ENCODE measurements at places on chromosomes 1 and 21.

DNA sequence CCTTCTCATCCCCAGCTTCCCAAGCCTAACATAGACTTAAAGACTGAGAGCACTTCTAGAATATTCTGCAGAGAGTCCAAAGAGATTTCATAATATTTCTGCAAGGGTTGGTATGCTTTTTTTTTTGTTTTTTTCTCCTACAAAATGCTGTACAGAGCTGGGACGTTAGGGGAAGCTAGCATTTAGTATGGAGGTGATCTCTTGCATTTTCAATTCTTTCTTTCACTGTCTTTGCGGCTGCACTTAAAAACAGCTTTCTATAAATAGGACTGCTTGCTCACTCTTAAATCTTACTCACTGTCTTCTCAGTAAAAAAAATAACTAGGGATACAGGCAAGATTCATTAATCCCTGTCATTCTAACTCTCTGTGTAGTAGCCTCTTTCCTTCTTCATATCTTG is 7.4 kb downstream of the DSCAM start:
- no peak for DNase-seq

GRCh38 chr1:119647228-119647733 is 785 bp downstream of the ZNF697 start:
- DNase-seq = no peak

- DNase-seq = no peak
These were observed 16.1 kb upstream of the PSMD4 start for GRCh38 chr1:151238467-151238739.

DNA sequence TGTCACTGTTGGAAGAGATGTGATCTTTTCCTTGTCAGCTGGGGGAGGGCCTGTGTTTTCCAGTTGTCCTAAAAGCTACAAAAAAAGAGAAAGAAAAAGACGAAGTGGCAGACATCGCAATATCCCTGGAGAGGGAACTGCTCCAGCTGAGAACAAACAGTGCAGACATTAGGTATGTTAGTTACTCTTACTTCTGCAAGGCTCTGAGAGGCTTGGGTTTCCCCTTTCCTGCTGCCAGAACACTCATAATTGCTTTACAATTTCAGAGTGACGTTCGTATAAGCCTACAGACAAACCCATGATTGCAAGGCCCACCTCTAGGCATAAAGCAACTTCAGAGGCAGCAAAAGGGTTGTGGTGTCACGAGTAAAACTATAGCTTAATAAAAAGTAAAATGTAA is 31.1 kb downstream of the CD160 start:
- no peak for DNase-seq

GRCh38 chr1:117098287-117098890 is 23.2 kb downstream of the TRIM45 start:
- DNase-seq = no peak

GRCh38 chr1:89632657-89633247 is at the start of gene LRRC8C:
LRRC8C (plus strand) TSS chr1:89633120; CDS start chr1:89686474, 53,354 bp downstream.
- peak; percentile 87 for DNase-seq

DNA sequence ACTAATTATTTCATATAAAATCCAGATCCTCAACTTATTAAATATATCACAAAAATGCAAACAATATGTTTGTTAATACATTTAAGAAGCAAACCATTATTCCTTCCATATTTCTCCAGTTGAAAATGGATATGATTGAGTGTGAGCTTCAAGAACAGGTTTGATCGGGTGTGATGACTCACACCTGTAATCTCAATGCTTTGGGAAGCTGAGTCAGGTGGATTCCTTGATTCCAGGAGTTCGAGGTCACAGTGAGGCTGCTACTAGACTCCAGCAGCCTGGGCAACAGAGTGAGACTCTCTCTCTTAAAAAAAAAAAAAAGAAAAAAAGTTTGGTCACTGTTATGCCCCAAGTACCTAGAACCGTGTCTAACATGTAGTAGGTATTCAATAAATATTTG is 42.9 kb upstream of the RRP15 start:
- no peak for DNase-seq

DNA sequence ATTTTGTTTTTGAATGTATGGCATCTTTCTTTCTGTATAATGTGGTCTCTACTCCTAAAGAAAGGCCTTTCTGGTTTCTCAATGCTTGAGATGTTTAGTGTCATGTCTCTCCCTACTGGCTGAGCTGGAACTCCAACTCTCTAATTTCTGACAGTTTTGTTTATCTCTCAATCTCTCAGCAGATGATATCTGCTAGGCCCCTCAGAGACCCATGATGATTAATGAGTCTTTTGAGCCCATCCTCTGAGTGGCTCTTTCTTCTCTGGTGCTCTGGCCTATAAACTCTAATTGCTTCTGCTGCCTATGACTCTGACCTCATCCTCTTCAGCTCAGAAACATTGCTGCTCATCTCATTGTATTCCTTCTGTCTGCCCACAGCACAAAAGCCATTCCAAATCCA is 46.6 kb downstream of the CRB1 start:
- no peak for DNase-seq

- no peak for DNase-seq
These were observed 94.4 kb downstream of the ITPKB start for GRCh38 chr1:226644541-226645176.

GRCh38 chr1:155645034-155645598 is 35.1 kb downstream of the MSTO1 start:
- DNase-seq = no peak

DNA sequence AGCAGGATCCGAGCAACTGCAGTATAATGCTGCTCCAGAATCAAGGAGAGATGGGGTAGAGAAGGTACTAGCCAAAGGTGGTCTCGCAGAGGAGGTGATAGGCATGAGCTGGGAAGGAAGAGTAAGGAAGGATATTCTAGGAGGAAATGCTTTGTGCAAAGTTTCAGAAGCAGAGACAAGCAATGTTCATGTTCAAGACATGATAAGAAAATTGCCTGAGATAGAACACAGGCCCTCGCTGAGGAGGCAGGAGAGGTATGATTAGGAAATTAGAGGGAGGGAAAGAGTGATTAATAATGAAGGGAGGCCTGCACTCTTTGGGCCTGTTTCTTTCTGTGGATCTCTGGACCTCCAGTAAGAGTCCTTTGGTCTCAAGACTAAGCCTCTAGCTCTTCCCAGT is 12.9 kb upstream of the ETV3 start:
- no peak for DNase-seq

DNA sequence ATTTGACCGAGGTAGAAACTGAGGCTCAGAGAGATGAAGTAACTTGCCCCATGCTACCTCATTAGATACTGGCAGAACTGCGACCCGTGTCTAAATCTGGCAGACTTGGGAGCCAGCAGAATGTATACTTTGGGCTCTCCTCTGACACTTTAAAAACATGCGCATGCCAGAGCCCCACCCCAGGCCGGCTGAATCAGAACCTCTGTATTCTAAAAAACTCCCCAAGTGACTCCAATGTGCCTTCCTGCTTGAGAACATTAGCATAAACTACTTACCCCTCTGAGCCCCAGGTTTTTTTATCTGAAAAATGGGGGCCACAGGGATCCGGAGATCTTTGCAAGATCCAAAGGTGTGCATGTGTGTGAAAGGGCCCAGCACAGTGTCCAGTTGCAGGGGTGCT is 344.7 kb upstream of the USP24 start:
- no peak for DNase-seq

DNA sequence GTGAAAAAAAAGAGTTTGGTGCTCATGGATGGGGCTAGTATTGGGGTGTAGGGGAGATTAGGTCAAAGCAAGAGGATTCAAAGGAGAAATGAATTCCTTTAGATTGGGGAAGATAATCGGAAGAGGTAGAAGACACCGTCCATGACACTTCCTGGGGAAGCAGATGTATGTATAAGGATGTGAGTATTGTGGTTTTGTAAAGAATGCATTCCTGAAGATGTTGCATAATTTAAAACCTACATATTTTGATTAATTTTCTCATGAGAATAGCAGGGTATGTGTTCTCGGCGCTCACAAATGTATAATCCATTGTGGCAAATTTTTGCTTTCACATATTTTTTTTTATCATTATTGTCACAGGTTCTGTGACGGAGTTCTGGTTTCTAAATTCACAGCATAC is 5.5 kb upstream of the LGALS8 start:
- DNase-seq = no peak

- DNase-seq = no peak
These were observed 65.6 kb upstream of the SRSF10 start for GRCh38 chr1:24045771-24046170.

DNA sequence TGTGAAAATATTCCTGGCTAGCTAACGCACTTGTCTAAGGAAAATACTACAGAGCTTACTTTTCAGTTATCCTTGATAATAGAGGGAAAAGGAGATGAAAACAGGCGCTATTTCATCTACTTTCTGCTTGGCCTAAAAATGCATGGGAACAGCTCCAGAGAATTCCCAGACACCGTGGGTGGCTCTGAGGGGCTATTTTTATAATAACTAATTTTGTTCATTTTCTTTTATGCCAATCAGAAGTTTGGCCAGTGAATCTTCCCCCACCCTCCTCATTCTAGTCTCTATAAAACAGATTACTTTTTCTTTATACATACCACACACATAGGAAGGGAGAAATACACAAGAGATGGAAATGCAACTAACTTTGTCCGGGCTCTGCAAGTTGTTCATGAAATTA is 322.9 kb downstream of the SETD4 start:
- no peak for DNase-seq

GRCh38 chr1:17692645-17693044 is 62.5 kb upstream of the ACTL8 start:
- no peak for DNase-seq

- DNase-seq = no peak
These were observed 323.4 kb downstream of the LTN1 start for GRCh38 chr21:28669321-28669720.

GRCh38 chr1:45473302-45473701 is 17.7 kb downstream of the TESK2 start:
- no peak for DNase-seq

DNA sequence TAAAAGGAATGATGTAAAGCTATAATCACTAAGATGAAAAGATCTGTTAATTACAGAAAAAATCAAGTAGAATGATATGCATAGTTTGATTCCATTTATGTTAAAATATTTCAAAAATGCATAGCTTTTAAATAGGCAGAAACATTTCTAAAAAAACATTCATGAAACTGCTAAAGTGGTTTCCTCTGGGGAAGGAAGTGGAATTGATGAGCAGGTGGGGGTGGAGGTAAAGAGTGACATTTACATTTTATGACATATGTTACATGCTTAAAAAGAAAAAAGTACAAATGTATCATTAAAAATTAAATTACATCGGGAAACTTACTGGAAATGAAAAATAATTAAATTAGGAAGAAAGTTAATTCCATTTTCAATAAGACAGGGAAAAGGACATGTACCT is 42.8 kb upstream of the JAK1 start:
- no peak for DNase-seq

GRCh38 chr1:209791920-209792319 is 7.6 kb upstream of the C1orf74 start:
- DNase-seq = no peak

DNA sequence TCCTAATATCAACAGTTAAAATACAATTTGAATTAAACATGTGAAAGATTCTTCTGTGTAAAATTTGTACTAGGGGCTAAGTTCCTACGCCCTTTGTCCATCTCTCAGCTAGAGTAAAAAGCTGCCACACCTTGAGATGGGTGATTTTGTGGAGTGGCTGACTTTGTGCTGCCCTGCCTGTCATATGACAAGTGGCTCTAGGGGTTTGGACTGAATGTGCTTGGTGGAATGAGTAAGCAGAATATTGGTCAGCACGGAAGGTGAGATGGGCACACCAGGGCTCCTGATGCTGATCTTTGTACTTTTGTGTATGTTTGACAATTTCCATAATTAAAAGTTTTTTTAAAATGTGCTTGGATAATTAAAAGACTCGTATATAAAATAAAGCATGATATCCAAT is 133.6 kb upstream of the SLC45A1 start:
- no peak for DNase-seq

DNA sequence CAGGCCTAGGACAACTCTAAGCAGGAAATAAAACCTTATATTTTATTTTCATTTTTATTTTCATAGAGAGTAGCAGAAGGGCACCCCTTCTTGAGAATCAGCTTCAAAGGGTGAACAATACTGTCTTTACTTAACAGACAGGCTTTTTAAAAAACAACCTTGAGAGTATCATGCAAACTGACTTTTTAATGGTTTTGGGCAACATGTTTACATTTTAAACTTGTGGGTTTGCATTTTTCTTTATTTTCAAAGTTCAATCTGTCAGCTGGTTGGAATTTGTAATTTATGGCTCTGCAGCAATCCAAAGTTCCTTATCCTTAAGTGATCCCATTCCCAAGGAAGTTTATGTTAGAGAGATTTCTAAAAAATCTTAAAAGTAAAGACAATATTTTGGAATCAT is 392.3 kb upstream of the ADAMTS5 start:
- DNase-seq = no peak

- no peak for DNase-seq
These were observed 323.9 kb downstream of the DISC1 start for GRCh38 chr1:231950331-231951128.

DNA sequence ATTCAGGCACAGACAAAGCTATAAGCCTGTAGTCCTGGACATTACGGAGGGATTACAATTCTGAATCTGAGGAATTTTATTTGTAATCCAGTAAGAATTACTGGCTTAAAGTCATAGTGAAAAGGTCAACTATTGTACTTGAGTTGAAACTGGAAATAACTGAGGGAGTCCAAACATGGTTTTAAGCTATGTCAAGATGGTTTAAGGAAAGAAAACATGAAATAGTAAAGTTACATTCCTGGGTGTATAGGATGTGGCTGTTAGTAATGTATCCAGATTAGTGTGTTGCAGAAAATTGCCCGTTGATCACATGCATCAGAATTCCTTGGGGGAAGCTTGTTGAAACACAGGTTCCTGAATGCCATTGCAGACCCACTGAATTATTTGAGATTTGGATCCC is 124.8 kb upstream of the GORAB start:
- DNase-seq = no peak

DNA sequence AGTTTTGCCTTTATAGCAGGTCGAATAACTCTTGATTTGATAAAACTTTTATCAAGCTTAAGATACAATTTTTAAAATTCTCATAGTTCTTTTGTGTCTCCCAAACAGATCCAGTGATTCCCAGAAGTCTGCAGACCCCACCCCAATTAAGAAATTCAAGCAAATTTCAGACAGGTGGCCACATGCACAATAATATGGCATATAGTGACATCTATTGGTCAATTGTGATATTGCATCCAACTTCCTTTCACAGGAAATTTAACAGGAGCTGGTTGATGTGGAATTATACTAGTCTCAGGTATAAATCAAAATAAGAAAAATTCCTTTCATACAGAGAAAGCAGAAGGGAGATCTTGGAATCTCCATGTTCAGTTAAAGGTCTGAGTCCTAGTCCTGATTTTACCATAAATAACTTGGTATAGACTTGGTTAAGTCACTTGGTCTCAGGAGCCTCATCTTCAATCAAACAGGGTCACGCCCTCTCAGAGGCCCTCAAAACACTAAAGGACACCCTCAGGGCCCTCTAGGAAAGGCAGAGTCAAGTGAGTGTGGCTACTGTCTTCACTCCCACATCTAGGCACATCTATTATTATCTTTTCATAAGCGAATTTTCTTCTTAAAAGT is 24.1 kb downstream of the PIGM start:
- DNase-seq = no peak

DNA sequence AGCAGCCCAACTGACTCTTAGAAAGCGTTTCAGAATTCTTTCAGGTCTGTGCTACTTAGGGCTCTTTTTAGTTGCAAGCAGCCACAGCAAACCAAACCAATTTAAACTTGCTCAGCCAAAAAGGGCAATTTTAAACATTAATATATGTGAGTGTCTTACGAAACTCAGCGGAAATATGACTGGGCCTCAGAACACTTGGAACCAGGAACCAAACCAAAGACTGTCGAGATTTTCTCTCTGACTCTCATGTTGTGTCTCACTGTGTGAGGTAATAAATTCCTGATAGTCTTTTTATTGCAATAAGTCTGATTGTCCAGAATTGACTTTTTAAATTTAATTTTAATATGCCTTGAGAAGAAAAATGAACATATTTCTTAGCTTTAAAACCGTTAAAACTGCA is 122.3 kb downstream of the SYF2 start:
- DNase-seq = no peak
